Motor neuron (in vitro differentiated cells): ENCODE measurements at places on chromosomes 1 and 21. TPM values are rescaled to one million over a fixed set of nuclear protein-coding genes. Genes with fewer than 3 reads are reported as not detected.

GRCh38 chr1:226723657-226724532, 15.2 kb downstream of the ITPKB start:
- ATAC-seq: peak; percentile 90

DNA sequence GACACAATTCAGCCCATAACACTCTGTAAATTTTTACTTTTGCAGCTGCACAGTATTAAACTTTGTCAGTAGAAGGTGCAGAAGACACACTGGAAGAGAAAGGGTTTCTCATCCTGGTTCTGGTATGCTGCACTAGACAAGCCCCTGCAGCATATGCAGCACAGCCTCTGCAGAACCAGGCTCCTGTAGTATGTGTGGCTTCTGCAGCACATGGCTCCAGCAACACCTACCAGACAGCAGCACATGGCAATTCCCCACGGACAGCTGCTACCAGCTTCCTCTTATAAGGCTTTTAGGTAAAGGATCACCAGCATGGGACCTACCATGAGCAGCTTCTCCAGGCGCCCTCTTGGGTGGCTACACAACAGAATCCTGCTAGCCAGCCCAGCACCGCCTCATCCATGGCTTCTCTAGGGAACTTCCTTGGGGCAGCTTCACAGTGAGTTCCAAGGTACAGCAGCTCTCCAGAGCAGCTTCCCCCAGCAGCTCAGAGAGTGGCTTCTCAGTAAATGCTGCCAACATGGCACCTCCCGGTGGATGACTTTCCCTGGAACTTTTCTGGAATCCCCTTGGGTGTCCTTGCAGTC, 534.4 kb upstream of the CXADR start:
- no peak for ATAC-seq

IGSF21 gene
- 5.0 and 5.4 TPM in 2 replicates for total RNA-seq

DNA sequence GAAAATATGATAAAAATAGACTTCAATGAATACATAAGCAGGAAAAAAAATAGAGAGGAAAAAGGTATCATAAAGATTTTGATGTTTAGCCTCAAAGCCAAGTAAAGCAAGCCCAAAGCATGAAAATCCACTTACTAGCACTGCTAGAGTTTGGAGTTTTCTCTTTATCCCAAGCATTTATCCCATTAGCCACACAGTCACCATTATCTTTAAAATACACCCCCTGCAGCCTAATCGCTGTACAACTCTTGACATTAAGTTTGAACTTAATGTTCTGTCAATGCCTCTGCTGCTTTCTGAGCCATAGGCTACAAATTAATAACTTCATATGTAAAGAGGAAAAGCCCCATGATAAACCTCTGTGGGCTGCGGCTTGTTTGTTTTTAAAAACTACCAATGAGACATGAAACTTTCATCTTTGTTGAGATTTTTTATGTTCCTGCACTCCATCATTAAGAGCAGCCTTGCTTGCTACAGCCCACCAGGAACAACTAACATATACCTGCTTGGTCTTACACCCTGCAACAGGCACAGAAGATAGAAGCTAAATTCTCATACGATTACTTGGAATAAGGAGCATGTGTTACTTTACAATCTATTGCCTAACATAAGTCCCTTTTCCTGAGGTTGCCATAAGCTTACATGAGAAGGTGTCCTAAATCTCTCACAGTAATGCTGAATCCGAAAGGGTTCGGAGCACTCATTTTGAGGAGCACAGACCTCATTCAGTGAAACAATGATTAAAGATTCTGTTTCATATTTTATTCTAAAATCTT, 202.4 kb downstream of the SMYD3 start:
- ATAC-seq: no peak

DNA sequence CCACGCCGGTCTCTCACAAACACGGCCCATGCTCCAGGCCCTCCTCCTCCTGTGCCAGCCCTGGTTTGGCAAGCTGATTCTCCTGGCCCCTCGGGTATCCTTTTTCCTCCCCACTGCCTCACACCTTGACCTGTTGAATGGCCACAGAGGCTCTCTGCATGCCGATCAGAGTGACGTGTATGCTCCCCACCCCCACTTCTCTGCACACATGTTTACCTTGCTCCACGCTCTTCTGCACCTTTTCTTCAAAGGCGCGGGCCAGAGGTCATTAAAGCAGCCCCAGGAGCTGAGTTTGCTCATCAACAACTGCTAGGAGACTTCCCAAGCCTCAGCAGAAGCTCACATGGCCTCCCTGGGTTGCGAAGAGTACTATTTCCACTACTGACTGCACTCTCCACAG, 139.3 kb upstream of the EDN2 start:
- ATAC-seq: no peak
